ENCODE measurements at places on chromosomes 13 and 19.

- peak; percentile 41 for DNase-seq
Measured at GRCh38 chr19:12828494-12828893, 5.9 kb downstream of the RTBDN start.

- peak; percentile 72 for DNase-seq
Measured at GRCh38 chr13:23427881-23428528, 5.5 kb downstream of the SACS start.

- DNase-seq = no peak
Measured at GRCh38 chr19:7874897-7875273, 695 bp upstream of the PRR36 start.

DNA sequence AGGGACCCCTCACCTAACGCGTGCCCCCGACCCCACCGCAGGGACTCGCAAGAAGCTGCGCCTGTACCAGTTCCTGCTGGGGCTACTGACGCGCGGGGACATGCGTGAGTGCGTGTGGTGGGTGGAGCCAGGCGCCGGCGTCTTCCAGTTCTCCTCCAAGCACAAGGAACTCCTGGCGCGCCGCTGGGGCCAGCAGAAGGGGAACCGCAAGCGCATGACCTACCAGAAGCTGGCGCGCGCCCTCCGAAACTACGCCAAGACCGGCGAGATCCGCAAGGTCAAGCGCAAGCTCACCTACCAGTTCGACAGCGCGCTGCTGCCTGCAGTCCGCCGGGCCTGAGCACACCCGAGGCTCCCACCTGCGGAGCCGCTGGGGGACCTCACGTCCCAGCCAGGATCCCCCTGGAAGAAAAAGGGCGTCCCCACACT lies 4.7 kb upstream of the MYBPC2 start:
- peak; percentile 60 for DNase-seq

- DNase-seq = no peak
Measured at GRCh38 chr13:101049166-101049850, 367.0 kb downstream of the NALCN start.

Data from EH (cell line).